ENCODE measurements at places on chromosomes 2 and 18.

- no peak for DNase-seq
Observed at GRCh38 chr2:142299021-142299420, 168.2 kb upstream of the LRP1B start.

DNA sequence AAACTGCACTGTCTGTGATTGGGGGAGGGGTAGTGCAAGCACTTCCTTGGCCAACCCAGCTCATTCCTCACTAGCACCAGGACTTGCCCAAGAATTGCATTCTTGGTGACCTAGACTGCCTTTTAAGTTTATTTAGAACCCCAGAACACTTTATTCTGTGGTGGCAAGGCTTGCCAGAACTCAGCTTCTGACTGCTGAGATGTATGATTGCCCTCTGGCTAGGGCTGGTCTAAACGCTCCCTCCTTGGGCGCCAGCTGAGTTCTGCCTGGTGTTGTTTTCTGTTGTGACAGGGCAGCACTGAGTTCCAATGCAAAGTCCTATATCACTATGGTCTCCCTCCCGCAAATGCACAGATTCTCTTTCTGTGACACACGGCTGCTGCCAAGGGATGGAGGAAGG lies 247.7 kb downstream of the ZNF385B start:
- DNase-seq: no peak

- no peak for DNase-seq
Observed at GRCh38 chr2:164868563-164869419, 27.2 kb upstream of the COBLL1 start.

- DNase-seq: no peak
Observed at GRCh38 chr2:64613276-64613675, 40.4 kb downstream of the SERTAD2 start.

- DNase-seq: no peak
Observed at GRCh38 chr2:231527955-231528635, 2.1 kb downstream of the NMUR1 start.

- no peak for DNase-seq
Observed at GRCh38 chr2:66572391-66572790, 137.5 kb downstream of the MEIS1 start.

GRCh38 chr18:77654302-77654701 lies 404.7 kb downstream of the GALR1 start:
- no peak for DNase-seq

DNA sequence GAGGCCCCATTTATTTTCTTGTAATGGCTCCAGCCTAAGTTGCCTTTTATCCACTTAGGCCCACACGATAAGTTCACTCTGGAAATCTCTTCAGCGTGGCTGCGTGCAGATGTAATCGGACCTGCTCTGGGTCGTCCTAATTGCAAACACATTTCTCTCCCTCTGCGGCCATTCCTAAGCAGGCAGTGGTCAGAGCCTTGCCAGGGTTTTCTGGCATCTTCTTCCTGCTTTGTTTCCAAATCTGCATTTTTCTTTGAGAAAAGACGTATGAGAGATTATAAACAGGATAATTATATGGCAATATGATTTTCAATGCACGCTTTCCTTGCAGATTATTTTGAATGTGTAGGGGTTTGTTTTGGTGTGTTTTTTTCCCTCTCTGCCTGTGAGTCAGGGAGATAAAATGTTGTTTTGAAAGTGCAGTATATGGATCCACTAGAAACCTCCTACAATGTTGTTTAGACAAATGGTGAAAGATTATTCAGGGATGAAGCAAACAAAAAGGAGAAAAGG lies 239.4 kb upstream of the TANK start:
- no peak for DNase-seq

DNA sequence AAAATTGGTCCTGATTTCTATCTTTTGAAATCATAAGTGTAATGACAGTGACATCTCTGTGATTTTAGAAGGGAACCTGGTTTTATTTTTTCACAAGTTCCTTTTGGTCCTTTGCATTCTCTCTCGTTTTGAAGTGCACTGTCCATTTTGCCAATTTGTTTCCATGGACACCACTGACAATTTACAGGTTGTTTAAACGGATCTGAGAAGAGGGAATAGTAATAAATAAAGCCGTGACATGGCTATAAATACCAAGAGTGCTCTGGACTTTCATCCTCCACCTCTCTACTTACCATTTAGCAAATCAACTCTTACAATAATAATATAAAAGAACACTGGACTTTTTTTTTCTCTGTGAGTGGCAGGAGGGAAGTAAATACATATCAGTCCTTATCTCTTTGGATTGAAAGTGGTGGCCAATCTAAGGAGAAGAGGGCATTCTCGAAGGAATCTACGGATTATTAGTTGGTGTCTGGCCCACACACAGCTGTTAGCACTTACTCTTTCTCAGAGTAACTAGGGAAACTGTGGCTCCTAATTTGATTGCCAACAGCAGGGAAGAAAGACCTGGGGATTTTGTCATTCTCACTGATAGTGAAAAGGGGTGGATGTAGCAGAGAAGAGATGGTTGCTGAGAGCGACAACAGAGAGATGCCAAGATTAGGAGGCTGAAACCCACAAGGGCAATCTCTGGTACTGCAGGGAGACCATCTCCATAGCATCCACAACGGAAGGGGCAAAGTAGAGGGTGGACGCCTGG lies 108.7 kb upstream of the FSHR start:
- DNase-seq: no peak

GRCh38 chr2:132975193-132976105 lies 305.4 kb upstream of the LYPD1 start:
- no peak for DNase-seq

DNA sequence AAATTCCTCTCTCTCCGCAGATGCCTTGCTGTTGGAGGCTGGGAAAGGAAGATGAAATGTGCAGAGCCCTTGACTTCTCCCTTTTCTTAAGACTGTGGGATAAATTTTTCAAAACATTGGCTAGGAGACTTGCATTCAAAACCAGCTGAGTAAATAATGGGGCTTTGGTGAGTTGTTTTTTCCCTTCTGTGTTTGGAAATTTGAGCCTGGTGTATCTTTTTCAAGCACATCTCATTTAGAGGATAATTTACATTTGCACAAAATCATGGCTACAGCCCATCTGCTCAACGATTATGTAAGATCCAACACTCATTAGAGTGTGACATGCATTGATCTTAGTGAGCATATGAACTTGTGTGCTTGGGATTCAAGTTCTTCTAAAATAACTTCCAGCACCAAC lies 112.1 kb upstream of the ATP8B1 start:
- DNase-seq: no peak

GRCh38 chr2:10454505-10454904 lies 6.4 kb upstream of the ODC1 start:
- DNase-seq: no peak

- DNase-seq: no peak
Observed at GRCh38 chr18:40079786-40080185, 1875.2 kb upstream of the PIK3C3 start.

DNA sequence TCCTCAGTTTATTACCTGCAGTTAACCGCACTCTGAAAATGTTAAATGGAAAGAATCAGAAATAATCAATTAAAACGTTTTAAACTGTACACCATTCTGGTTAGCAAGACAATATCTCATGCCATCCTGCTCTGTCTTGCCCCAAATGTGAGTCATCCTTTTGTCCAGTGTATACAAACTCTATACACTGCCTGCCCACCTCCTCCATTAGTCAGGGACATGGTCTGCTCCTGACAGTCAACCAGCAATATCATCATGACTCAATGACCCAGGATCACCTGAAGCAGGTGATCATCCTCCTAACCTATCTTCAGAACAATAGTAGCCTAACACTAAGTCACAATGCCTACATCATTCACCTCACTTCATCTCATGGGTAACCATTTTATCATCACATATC lies 214.7 kb downstream of the KCNH7 start:
- no peak for DNase-seq

DNA sequence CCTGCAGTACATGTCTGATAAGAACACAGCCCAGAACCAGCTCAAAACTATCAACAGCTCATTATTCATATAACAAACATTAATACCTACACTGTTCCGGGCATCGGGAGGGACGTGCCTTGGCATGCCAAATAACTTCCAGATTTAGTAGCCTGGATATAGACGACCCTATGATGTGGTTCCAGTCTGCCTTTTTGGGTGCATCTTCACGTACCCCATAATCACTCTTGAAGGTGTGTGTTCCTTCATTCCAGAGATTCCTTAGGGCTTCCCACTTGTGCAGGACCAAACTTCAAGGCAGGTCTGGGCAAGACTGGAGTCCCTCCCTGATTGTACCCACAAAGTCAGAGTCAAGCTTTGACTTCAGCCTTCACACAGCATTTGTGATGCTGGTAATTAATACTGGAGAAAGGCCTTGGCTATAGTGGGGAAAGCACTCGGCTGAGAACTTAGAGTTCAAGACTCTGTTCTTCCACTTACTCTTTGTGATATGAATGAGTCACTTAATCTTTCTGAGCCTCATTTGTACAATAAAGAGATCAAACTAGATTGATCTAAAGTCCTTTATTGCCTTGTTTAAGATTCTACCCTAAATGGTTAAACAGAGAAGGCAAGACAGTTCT lies 27.7 kb upstream of the SPATS2L start:
- no peak for DNase-seq

DNA sequence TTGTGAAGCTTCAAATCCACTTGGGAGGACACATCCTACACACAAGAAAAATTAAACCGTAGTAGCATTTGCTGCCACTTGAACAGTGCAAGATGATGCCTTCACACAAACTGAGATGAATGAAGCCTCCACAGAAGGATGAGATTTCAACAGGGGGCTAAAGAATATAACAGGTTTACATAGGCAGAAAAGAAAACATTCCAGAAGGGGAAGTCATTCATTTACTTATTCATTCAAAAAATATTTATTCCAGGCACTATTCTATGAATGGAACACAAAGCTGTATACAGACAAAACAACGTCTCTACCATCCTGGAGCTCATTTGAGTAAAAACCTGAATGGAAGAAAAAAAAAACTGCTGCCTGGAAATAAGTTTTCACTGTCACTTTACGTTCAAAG lies 170.5 kb downstream of the CDH20 start:
- no peak for DNase-seq

DNA sequence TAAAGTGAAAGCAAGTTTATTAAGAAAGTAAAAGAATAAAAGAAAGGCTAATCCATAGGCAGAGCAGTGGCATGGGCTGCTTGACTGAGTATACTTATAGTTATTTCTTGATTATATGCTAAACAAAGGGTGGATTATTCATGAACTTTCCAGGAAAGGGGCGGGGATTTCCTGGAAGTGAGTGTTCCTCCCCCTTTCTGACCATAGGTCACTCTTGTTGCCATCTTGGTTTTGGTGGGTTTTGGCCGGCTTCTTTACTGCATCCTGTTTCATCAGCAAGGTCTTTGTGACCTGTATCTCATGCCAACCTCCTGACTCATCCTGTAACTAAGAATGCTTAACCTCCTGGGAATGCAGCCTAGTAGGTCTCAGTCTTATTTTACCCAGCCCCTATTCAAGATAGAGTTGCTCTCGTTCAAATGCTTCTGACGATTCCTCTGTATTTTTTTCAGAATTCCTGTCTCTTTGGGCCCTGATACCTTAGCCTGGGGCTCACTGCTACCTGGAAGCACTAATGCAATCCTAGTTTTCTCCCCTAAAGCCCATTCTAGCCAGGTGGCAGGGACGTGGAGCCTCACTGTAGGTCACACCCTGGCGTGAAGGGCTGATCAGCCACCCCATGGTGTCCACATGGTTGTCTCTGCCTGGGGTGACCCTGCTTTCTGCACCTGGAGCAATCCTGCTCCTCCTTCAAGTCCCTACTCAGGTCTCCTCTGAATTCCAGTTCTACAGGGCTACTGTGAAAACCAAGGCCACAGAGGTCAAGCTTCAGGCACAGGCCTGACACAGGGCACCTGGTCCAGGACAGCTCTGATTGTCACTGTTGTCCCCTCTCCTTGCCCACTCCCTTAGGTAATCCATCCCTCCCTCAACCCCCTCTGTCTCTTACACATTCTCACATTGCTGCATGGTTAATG lies 6.0 kb upstream of the SLC35F6 start:
- DNase-seq: no peak

GRCh38 chr2:188645986-188646385 lies 328.2 kb upstream of the COL3A1 start:
- DNase-seq: no peak

DNA sequence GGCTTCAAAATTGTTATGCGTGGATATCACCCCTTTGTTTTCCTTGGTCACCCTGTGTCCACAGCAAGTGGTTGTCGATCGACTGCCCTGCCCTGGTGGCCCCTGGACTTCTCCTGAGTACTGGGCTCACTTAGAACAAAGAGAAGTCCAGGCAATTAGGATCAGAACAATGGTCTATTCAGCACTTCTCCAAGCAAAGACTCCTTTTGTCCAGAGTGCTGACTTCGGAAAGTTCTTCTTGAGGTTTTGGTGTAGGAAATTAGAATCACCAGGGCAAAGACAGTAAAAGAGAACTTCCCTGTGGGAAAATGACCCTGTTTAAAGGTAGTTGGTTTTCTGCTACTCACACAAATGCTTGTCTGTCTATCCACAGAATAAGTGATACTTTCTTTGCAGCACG lies 173.9 kb downstream of the FHOD3 start:
- DNase-seq: no peak

DNA sequence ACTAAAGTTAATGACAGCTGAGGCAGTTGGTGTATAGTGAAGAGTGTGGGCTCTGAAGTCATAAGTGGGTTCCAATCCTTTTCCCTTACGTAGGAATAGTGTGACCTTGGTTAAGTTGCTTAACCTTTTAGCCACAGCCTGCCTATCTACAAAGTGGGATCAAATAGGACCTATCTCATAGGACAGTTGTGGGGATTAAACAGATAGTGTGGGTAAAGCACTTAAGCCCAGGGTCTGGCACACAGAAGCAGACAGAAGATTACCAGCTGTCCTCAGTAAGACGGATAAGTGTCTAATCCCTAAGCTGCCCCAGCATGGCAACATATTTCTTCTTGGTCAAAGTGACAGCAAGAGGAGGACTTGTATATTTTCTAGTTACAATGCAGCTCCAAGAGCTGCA lies 28.2 kb downstream of the UBE2F start:
- no peak for DNase-seq

GRCh38 chr2:148756292-148756975 lies 111.9 kb downstream of the EPC2 start:
- no peak for DNase-seq

Measured in CD4-positive, alpha-beta T cell treated with Interleukin-6 for 4 hours (primary cell).